Melanocyte of skin (primary cell): ENCODE measurements at places on chromosomes 2 and 18. TPM values are rescaled to one million over a fixed set of nuclear protein-coding genes. Genes with fewer than 3 reads are reported as not detected.

Gene DNER
- total RNA-seq, result 0.36 and 20.3 TPM in 2 replicates

Gene SLC11A1
- total RNA-seq, result 0.34 and 0.36 TPM in 2 replicates

Gene PTPRN
- total RNA-seq, result under 0.01 and 1.0 TPM in 2 replicates

Gene CLEC4F
- total RNA-seq, result under 0.01 and 0.36 TPM in 2 replicates

Gene CD28
- total RNA-seq, result not detected in 2 replicates

Gene SCG2
- 4.7 and 7.1 TPM in 2 replicates for total RNA-seq

Gene SOX11
- under 0.01 TPM in 2 replicates for total RNA-seq

Gene ARHGAP15
- 1.3 and 1.4 TPM in 2 replicates for total RNA-seq

Gene SERPINB13
- not detected in 2 replicates for total RNA-seq

Gene C2orf15
- total RNA-seq, result 0.15 TPM in 1 of 2 replicates, not detected in the other

Gene ACMSD
- not detected in 2 replicates for total RNA-seq

Gene ROCK1
- total RNA-seq, result 16.2 and 35.3 TPM in 2 replicates

Gene IL1R2
- 1.1 TPM in 1 of 2 replicates, not detected in the other for total RNA-seq

Gene OTX1
- under 0.01 and 0.34 TPM in 2 replicates for total RNA-seq

Gene LRRTM1
- total RNA-seq, result not detected in 2 replicates

Gene SLC9A4
- not detected in 2 replicates for total RNA-seq

Gene XDH
- under 0.01 TPM in 1 of 2 replicates, not detected in the other for total RNA-seq

Gene CAVIN2
- not detected in 2 replicates for total RNA-seq

Gene VIT
- total RNA-seq, result 0.15 TPM in 1 of 2 replicates, not detected in the other

Gene APOB
- under 0.01 TPM in 1 of 2 replicates, not detected in the other for total RNA-seq

Gene FAM98A
- 24.1 and 114 TPM in 2 replicates for total RNA-seq

Gene GAD1
- 1.1 TPM in 1 of 2 replicates, not detected in the other for total RNA-seq

Gene PAX8
- total RNA-seq, result under 0.01 and 0.15 TPM in 2 replicates

Gene LRP1B
- not detected in 2 replicates for total RNA-seq
